ENCODE measurements at places on chromosomes 3 and 15.

GRCh38 chr3:155843569-155843968 is 10.7 kb downstream of the SLC33A1 start:
- no peak for DNase-seq

- DNase-seq: no peak
Observed at GRCh38 chr3:187839422-187839821, 94.2 kb upstream of the BCL6 start.

GRCh38 chr3:183188895-183189462 is 26.4 kb upstream of the LAMP3 start:
- no peak for DNase-seq

DNA sequence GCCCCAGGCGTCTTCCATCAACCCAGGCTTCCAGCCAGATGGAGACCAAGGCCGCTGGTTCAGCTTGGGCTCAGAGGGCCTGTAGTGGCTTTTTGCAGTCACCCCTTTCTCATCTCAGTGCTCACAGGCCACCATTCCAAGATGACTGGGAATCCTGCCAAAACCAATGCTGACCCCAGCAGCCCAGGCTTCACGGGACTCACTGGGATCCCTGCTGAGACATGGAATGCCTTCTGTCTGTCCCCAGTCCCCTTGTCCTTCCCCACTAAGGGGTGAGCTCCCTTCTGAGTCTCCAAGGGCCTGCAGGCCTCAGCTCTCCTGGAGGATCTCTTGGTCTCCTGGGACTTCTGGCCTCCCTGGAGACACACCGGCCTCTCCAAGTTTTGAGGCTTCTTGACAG is 77.4 kb upstream of the SEC13 start:
- no peak for DNase-seq

DNA sequence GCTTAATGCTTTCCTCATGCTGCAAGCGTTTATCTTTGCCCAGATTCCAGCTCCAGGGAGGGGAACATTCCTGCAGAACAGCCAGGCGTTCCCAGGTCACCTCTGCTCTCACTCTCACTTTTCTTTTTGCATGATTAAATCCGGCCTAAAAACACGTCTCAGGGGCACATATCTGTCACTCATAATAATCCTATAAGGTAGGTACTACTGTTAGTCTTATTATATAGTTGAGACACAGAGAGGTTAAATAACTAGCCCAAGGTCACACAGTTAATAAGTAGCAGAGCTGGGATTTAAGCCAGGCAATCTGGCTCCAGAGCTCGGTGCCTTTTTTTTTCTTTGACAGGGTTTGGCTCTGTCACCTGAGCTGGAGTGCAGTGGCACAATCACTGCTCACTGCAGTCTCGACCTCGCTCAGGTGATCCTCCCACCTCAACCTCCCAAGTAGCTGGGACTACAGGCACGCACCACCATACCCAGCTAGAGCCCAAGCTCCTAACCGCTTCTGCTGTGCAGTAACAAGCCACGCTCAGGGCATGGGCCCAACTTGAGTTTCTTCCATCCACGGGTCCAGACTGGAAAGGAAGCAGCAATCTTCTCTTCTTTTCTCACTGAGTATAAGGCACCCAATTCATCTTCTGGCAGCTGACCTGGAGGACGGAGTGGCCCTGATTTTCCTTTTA is 96.5 kb downstream of the LIPC start:
- peak; percentile 89 for DNase-seq

DNA sequence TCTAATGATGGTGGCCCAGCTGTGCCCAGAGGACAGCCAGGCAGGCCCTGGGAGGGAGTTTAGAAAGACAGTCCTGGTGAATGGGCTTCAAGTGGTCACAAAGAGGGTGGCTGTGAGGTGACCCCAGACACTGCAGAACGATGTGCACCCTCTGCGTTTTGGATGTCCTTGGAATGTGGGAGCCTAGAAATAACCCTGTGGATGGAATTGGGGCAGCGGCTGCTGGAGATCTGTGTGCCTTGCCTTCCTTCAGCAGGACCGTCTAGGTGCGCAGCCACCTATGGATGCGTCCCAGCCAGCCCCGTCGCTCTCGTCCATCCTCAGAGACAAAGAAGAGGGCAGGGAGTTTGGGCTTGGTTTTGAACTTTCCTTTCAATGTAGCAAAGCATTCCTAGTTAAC is 46.5 kb downstream of the KLHL25 start:
- DNase-seq: no peak

- DNase-seq: no peak
Observed at GRCh38 chr3:153431076-153431475, 269.1 kb downstream of the RAP2B start.

GRCh38 chr15:61479613-61480012 is 250.5 kb upstream of the RORA start:
- DNase-seq: peak; percentile 7
